ENCODE measurements at places on chromosomes 7 and 10.

DNA sequence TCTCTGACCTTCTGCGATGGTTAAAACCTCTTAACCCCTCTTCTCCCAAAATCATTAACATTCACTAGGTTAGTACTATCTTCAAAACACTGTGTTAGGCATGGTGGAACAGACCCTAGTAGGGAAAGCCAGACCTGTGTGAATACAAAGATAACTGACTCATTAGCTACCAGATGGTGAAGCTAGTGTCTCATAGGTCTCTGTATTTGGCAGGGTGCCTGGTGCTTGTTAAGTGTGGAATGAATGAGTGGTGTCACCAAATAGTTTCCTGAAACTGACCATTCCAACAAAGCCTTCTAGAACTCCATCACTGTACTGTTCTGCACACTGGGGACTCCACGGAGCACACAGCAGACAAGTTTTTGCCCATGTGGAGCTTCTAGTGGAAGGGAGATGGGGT, 27.7 kb upstream of the TM9SF3 start:
- DNase-seq, result no peak

- DNase-seq, result no peak
Measured at GRCh38 chr7:102843850-102844249, 69.0 kb upstream of the LRRC17 start.

DNA sequence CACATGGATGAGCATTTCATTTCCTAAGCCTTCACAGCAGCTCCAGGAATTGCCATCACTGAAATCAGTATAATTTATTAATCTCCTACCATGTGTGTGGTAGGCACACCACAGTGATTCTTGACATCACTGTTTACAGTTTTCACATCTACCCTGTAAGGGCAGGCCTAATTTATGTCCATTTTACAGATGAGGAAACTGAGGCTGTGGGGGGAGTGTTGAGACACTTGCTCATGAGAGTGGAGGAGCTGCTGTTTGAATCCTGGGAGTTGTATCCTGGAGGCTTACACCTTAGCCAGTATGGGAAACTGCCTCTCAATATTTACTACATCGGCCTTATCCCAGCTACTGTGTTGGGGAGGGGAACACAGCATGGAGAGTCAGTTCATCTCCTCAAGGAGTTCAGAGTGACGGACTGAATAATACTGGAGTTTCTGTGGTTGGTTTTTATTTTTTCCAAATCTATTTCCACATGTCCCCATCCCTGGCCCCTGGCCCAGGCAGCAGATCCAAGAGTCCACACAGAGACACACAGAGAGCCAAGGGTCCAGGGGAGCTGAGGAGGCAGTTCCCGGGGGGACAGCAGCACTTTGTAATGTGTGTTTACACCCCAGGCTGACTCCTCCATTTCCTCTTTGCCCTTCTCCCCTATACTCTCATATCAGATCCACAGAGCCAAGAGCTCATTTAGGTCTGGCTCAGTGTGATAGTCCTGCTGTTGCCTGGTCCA, 13.2 kb downstream of the UBTD1 start:
- no peak for DNase-seq

- no peak for DNase-seq
Measured at GRCh38 chr7:104604706-104605105, 276.3 kb downstream of the LHFPL3 start.

DNA sequence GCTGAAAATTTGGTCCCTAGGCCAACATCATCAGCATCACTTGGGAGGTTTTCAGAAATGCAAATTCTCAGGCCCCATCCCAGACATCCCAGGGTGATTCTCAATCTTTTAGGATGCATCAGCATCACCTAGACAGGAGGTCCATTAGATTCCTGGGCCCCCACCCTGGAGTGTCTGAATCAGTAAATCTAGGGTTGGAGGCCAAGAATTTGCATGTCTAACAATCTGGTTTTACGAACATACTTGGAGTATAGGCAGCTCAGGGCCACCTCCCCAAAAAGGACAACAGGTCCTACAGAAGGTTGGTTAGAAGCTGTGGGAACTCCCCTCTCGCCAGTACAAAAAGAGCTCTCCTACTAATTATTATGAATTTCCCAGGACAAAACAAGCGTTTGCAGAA, 15.5 kb downstream of the ZC3HAV1 start:
- no peak for DNase-seq

GRCh38 chr10:17368708-17369272, 85.6 kb downstream of the ST8SIA6 start:
- DNase-seq, result no peak

DNA sequence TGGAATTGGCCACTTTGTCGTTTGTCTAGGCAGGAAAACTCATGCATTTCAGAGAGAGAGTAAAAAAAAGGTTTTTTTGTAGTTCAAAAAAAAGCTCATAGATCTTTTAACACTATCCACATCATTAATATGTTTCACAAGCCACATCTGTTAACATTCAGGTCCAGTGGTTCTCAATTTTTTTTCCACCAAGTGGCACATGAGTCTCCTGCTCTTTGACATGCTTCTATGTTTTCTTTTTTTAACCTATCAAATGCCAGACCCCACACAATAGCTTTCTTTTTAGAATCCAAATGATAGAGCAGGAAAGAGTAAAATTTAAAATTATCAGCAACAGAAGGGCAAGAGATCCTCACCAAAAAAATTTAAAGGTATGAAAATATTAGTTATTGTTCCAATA, 20.3 kb downstream of the NOD1 start:
- no peak for DNase-seq

GRCh38 chr7:73773700-73774517, 3.8 kb upstream of the CLDN3 start:
- DNase-seq, result no peak

DNA sequence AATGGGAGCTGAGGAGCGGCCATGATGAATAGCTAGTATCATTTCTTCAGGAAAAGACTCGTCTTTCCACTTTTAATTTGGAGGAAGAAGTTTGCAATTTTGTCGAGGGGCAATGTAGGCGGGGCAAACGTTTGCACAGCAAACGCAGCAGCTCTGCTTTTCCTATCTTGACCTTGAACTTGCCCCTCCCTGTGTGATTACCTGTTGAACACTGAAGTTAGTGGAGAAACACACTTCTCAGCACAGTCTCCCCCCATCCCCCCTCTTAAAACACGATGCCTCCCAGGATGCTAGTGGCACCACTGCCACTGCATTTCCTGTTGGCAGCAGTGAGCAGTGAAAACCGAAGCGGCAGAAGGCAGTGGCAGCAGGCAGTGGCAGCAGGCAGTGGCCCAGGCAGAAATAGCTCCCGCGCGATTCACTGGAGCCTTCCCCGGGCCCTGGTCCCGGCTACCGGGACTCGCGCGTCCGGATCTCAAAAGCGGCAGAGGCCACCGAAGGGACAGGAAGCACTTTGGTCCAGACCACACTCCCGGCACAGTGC, at the start of gene EPDR1:
TSS of gene EPDR1 (plus strand) at position 336 of the 544 bp plus-strand sequence. CDS start 300 bp downstream, outside the sequence.
- peak; percentile 75 for DNase-seq

- no peak for DNase-seq
Measured at GRCh38 chr7:73828107-73828803, 2.5 kb upstream of the CLDN4 start.

- no peak for DNase-seq
Measured at GRCh38 chr7:15470825-15471668, 90.8 kb downstream of the AGMO start.

- no peak for DNase-seq
Measured at GRCh38 chr7:25575634-25576033, 347.3 kb upstream of the NPVF start.

- no peak for DNase-seq
Measured at GRCh38 chr10:71346731-71347130, 27.7 kb downstream of the SLC29A3 start.

DNA sequence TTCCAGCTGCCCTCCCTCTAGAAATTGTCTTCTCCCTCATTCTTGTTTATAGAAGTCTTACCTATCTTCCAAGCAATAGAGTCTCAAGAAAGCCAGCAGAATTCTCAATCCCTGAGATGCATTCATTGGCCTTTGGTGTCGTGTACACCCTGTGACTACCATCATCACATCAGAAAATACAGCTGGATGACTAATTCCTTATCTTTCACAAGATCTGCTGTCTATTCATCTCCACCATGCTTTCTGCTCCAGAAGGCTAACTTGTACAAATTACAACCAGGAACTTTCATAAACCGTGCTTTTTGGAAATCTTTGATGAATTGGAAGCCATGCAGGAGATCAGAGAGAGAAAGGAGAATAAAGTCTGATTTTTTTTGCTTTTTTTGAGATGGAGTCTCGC, 1062.9 kb upstream of the GHITM start:
- no peak for DNase-seq

- DNase-seq, result no peak
Measured at GRCh38 chr10:7025296-7025695, 385.5 kb downstream of the SFMBT2 start.

GRCh38 chr10:67723601-67724000, 27.6 kb upstream of the CTNNA3 start:
- no peak for DNase-seq

- DNase-seq, result no peak
Measured at GRCh38 chr7:151628846-151629604, 109.3 kb upstream of the RHEB start.

DNA sequence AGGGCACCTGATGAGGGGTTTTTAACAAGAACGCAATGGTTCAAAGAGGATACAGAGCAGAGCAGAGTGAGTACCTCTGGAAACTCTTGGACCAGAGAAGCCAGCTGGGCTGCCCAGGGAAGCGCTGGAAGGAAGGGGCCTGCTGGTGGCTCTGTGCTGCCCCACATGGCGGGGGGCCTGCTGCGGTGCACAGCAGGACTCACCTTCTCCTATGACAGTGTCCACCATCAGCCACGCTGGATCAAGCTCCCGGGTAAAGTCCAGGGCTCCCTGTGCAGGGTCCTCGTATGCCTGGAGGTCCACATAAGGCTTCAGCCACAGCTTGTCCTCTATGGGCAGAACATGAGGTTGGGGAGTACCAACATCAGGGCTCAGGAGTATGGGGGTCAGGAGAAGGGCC, 12.5 kb downstream of the EPHA1 start:
- DNase-seq, result no peak

GRCh38 chr10:2525781-2526180, 541.6 kb upstream of the PFKP start:
- no peak for DNase-seq

- DNase-seq, result no peak
Measured at GRCh38 chr10:75904499-75905283, 473.3 kb downstream of the LRMDA start.

GRCh38 chr7:132568962-132569361, 7.3 kb downstream of the PLXNA4 start:
- DNase-seq, result no peak

DNA sequence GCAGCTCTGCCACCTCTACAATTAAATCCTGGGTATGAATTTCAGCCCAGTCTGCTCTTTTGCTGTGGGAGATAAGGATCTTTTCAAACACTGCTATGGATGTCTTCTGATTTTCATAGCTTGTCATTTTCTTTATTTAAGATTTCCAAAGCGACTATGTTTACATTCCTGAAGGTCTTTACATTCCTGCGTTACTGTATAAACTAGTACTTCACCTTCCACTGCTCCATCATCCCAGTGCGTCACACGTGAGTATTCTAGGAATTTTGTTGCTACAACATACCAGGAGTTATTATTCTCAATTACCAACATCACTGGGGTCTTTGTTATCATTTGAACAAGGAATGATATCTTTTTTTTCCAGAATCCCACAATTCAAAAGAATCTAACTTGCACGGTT, 944.7 kb downstream of the SORCS3 start:
- DNase-seq, result no peak

DNA sequence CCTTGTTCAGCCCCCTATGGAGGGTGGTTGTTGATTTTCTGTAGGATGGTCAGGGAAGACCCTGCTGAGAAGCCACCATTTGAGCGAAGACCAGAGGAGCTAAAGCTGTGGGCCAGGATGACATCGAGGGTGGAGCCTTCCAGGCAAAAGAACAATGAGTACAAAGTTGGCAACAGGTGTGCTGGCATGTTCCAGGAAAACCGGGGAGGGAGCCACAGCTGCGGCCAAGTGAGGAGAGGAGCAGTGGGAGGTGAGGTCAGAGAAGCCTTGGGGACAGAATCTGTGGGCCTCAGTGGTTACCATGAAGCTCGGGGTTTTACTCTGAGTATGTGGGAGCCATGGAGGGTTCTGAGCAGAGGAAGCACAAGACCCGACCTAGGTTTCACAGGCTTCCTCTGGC, 75.6 kb upstream of the ZNF479 start:
- no peak for DNase-seq

DNA sequence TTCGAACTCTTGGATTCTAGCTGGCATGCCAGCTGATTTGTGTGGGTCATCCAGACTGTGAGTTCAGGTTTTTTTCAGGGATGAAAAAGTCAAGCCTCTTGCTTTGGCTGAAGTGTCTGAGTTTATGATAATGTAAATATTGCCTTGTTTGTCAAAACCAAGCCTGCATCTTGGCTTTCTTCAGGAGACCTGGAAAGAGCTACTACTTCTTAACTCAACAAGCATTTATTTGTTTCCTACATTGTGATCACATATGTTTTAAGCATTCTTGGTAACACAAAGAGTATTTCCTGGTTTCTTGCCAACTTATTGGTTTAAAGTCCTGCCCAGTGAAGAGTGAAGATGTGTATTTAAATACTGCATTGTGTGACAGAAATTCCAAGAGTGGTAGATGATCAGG, 407.1 kb downstream of the LRMDA start:
- DNase-seq, result no peak

DNA sequence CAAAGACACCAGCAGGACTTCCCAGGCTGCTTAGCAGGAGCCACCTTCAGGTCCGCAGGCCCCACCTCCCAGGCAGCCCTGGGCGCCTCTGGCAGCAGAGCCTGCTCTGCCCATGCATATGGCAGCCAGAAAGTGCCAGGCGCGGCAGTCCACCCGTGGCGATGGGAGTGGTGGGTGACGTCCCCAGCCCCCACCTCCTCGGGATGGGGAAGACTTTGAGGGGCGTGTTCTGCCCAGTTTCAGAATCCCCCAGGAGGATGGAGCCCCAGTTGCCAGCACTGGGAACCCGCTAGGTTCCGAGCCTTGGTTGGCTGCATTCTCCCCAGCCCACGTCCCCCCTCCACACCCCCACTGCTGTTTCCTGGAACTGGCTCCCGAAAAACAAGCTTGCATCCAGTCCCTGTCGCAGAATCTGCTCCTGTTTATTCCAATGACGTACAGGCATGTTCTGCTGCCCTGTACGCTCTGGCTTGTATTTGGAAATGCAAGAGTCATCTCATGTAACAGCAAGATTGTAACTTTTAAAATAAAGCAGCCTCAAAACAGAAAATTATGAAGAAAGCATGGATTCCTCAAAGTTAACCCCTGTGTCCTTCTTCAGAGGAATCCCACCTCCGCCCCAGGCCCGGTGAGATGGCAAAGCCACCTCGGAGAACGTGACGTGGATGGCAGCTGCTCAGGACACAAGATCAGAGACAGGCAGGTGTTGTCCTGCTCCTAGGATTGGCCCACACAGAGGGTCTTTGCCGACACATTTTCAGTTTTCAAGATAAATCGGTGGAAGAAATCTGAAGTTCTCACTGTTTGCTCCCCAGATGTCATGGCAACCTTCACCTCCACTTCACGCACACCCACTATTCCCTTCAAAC, 87.8 kb upstream of the PPP2R2D start:
- no peak for DNase-seq

Measured in NCI-H1105 (cell line).